Epithelial cell of prostate (primary cell): ENCODE measurements at places on chromosomes 5 and 9.

DNA sequence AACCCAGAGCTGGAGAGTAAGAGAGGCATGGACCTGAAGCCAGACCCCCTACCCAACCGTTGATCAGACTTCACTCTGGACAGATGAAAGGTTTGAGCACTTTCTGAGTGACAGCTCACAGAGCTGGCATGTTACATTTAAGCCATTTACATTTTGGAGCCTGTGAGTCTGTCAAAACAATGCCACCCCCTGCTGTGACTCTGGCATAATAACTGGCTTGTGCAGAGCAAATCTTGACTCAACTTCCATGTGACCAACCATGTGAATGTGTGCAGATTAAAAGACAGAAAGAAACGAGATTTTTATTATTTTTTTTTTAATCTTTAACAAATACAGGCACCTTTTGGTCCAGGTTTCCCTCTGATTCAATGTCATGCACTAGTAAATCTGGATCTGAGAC is 48.5 kb downstream of the MFAP3 start:
- no peak for DNase-seq

- no peak for DNase-seq
These were observed 267.2 kb downstream of the RAB3C start for GRCh38 chr5:58849921-58850667.

GRCh38 chr5:119288379-119289033 is 67.3 kb upstream of the TNFAIP8 start:
- DNase-seq, result no peak

DNA sequence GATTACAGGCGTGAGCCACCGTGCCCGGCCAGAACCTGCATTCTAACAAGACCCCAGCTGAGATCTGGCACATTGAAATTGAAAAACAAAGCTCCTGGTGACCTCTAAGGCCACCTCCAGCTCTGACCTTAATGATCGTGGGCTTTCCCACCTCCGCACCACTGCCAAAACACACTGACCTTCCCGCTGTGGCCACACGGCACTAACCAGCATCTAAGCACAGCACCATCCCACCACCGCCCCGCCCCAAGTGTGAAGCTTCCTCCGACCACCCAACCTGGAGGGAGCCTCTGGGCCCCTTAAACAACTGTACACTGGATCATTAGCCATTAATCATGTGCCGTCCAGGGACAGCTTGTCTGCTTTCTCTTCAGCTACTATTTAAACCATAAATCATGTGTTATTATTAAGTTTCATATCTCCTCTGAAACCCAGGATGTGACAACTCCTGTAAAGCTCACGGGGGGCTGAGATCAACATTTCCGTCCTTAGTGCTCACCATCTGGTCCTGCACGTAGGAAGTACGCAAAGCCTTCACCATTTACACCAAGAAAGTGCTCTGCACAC is 80.6 kb downstream of the COL23A1 start:
- DNase-seq, result no peak

DNA sequence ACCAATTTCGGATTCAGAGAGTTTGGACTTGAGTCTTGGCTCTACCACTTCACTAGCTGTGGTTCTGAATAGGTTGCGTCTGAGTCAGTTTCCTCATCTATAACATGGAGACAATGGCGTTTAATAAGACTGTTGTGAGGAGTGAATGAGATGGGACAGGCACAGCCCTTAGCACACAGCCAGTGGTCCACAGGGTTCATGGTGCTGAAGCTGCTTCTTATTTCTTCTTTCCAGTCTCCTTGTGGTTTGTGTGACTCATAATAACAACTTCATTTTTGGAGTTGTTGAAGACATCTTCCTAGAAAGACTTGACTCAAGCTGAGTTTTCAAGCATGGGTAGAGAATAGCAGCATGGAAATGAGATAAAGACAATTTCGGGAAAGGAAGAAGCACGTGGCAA is 172.6 kb upstream of the PPP2R2B start:
- DNase-seq, result no peak

DNA sequence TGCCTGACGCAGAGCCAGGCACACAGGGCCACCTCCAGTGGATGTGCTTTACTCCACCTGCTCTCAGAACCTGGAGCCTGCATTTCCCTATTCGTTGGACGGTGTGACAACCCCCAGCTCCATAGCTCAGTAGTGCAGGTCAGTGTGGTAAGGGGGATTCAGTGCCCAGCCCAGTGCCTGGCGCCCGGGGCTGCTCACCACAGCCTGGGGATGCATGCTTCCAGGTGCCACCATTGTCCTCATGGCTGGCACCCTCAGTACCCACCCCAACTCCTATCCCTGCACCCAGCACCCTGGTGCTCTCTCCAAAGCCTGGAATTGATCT is 32.8 kb upstream of the ADAMTS2 start:
- no peak for DNase-seq

GRCh38 chr5:169169783-169170182 is 131.2 kb downstream of the SLIT3 start:
- no peak for DNase-seq

- DNase-seq, result no peak
These were observed 206.1 kb upstream of the ZNF608 start for GRCh38 chr5:124952566-124952965.

DNA sequence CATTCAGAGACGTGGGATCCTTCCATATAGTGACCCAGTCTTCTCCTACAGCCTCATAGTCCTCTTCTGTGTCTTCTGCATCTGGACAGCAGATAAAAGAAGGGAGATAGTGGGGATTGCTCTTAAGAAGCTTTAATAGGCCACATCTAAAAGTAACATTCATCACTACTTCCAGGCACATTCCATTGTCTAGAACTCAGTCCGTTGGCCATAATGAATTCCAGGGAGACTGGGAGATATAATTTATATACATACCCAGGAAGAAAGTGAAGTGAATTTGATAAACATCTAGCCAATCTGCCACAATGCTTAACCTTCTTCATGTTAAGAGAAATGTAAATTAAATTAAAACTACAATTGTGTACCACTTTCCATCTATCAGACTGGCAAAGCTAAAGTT is 22.5 kb upstream of the GLIPR2 start:
- no peak for DNase-seq

- DNase-seq, result no peak
These were observed 16.0 kb downstream of the TMEM174 start for GRCh38 chr5:73188764-73189531.

GRCh38 chr5:52560366-52560765 is 227.3 kb upstream of the ITGA1 start:
- DNase-seq, result no peak

- no peak for DNase-seq
These were observed 318.3 kb upstream of the ITGA1 start for GRCh38 chr5:52469420-52469819.

- DNase-seq, result no peak
These were observed 107.9 kb downstream of the DCP2 start for GRCh38 chr5:113084402-113085083.

DNA sequence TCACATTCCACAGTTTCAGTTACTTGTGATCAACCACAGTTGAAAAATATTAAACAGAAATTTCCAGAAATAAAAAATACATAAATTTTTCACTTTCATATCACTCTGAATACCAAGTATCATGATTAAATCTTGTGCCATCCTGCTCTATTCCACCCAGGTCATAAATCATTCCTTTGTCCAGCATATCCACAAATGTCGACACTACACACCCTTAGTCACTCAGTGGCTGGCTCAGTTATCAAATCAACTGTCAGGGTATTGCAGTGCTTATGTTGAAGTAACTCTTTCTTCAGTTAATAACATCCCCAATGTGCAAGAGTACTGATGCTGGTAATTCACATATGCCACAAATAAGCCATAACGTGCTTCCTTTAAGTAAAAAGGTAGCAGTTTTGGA is 115.7 kb downstream of the FBXL17 start:
- peak; percentile 45 for DNase-seq
